GM20000 (cell line): ENCODE measurements at places on chromosomes 3 and 15.

- DNase-seq, result no peak
Observed at GRCh38 chr3:71857956-71858355, 73.0 kb upstream of the PROK2 start.

GRCh38 chr3:29452934-29453283 lies 172.0 kb downstream of the RBMS3 start:
- no peak for DNase-seq

- no peak for DNase-seq
Observed at GRCh38 chr15:52557274-52557641, 11.6 kb downstream of the ARPP19 start.

- DNase-seq, result peak; percentile 69
Observed at GRCh38 chr3:122415104-122415744, 638 bp downstream of the WDR5B start.

DNA sequence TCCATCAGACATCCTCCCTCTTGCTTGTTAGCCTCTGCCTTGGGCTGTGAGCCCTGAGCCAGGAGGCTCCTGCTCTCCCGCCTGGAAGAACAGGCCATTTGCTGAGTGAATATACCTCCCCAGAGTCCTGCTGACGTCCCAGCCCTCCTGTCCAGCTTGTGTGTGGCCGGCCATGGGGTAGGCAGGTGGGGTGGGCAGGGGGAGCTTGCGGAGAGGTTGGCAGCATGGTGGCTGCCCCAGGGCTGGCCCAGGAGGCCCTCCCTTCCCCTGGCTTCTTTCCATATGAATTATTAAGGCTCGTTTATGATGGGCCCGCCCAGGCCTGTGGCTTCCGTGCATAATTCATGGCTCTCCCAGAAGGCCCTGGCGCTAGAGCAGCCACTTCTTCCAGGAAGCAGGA lies 18.7 kb downstream of the CACNA2D2 start:
- DNase-seq, result no peak

DNA sequence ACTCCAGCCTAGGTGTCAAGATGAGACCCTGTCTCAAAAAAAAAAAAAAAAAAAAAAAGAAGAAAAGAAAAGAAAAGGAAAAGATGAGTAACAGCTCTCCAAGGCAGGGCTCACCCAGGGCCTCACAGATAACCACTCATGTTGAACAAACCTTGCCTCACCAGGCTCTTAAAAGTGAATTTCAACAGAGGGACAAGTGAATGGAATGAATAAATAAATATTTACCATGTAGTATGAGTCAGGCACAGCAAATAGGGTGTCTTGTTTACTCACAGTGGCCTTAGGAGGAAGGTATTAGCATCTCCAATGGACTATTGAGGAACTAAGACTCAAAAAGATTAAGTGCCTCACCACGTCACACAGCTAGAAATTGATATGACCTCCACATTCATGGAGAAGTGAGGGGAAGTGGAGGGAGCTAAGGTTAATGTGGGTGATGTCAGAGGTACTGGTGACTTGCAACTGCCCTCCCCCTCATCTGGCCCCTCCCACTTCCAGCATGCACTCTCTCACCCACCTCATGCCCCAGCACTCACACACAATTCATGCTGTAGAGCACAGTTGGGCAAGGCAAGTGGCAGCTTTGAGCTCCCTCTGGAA lies 255.5 kb downstream of the UACA start:
- DNase-seq, result no peak

DNA sequence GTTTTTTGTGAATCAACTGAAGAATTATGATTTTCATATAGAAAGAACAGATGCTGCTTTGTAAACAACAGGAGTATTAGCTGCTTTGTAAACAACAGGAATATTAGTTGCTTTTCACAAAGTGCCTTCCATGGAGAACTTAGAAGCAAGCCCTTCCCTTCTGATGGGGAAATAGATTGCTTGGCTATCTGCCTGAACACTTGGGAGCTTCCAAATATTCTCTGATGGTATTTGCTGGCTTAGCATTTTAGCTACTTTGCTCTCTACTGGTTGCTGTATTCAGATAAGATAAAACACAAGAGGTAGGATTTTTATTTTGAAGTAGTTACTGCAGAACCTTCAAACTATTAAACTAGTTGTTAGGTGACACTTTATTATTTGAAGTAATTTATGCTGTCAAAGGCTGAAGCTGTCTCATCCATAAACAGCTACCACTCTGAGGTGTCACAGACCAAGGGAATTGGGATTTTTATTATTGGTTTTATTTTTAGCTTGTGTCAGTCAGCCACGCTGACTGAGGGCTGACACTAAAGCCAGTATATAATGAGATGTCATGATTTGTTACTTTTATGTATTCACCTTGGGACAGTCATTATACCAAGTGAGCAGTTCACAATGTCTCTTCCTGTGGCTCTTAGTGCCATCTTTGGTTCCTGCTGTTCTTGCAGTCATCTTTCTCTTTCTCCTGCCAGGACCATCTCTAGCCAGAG lies 50.0 kb downstream of the ZIC1 start:
- no peak for DNase-seq

- DNase-seq, result no peak
Observed at GRCh38 chr15:50549326-50549725, 2.9 kb upstream of the USP50 start.

GRCh38 chr3:62723914-62724217 lies 151.3 kb downstream of the CADPS start:
- DNase-seq, result no peak

- peak; percentile 62 for DNase-seq
Observed at GRCh38 chr3:129616713-129617112, 10.2 kb upstream of the PLXND1 start.

- no peak for DNase-seq
Observed at GRCh38 chr3:10219737-10220136, 28.5 kb upstream of the TATDN2 start.

GRCh38 chr3:105842943-105843342 lies 25.9 kb downstream of the CBLB start:
- DNase-seq, result no peak

- DNase-seq, result no peak
Observed at GRCh38 chr15:57496946-57497869, 94.5 kb upstream of the MYZAP start.

GRCh38 chr3:70994644-70995043 lies 588.9 kb downstream of the FOXP1 start:
- no peak for DNase-seq

GRCh38 chr15:53665930-53666329 lies 93.5 kb downstream of the WDR72 start:
- DNase-seq, result no peak

DNA sequence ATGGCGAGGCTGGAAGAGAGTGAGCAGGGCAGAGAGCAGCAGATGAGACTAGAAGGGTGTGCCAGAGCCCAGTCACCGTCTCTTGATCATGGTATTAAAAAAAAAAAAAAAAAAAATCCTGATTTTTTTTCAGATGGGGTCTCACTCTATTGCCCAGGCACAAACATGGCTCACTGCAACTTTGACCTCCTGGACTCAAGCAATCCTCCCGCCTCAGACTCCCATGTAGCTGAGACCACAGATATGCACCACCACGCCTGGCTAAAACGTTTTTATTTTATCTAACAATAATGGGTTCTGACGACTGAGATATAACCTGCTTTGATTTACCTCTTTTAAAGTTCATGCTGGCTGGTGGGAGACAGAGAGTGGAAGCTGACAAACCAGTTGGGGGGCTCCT lies 4.0 kb downstream of the GNB4 start:
- DNase-seq, result no peak

DNA sequence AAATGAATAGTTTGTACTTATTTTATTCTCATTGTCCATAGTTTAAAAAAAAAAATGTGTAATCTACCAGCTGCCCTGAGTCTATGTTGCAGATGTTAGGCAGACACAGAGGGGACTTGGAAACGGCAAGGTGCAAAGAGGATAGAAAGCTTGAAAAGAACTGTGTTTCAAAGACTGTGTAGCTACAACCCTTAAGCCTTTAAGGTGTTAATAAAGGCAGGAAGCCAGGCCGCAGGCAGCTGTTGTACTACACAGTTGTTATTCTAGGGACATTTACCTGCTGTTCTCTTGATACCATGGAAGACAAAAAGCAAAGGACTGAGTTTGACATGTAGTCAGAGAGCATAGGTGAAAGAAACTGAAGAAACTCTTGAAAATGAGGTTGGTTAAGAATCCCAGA lies 440.0 kb downstream of the TUSC7 start:
- DNase-seq, result no peak

DNA sequence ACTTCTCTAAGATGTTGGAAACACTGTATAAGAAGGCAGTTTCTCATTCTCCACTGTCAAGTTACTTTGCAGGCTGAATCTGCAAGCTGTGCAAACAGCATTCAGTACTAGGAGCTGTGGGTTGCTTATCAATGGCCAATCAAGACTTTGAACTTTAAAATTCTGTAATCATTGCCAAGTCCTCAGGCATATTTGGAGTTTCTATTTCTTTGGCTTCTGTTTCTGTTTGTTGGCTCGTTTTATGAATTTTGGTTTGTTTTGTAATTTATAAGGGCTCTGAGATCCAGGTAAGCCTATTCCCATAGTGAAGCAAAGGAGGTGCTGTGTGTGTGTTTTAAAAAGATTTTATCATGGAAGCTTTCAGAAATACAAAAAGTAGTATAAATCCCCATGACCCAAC lies 32.1 kb downstream of the TLNRD1 start:
- DNase-seq, result no peak

- DNase-seq, result no peak
Observed at GRCh38 chr3:82145742-82146141, 384.3 kb upstream of the GBE1 start.

GRCh38 chr15:65638681-65639089 lies 16.9 kb downstream of the SLC24A1 start:
- DNase-seq, result peak; percentile 68

DNA sequence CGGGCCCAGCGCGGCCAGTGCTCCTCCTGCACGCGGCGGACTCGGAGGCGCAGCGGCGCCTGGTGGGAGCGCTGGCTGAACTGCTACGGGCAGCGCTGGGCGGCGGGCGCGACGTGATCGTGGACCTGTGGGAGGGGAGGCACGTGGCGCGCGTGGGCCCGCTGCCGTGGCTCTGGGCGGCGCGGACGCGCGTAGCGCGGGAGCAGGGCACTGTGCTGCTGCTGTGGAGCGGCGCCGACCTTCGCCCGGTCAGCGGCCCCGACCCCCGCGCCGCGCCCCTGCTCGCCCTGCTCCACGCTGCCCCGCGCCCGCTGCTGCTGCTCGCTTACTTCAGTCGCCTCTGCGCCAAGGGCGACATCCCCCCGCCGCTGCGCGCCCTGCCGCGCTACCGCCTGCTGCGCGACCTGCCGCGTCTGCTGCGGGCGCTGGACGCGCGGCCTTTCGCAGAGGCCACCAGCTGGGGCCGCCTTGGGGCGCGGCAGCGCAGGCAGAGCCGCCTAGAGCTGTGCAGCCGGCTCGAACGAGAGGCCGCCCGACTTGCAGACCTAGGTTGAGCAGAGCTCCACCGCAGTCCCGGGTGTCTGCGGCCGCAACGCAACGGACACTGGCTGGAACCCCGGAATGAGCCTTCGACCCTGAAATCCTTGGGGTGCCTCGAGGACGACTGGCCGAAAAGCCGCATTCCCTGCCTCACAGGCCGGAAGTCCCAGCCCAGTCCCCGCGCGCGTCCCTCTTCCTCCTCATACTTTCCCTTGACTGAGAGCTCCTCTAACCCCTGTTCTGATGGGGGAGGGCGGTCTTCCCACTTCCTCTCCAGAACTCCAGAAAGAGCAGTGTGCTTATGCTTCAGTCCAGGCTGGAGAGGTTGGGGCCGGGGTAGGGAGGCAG lies 1.4 kb upstream of the IL17RC start:
- peak; percentile 63 for DNase-seq

- no peak for DNase-seq
Observed at GRCh38 chr3:66467996-66468735, 32.7 kb downstream of the LRIG1 start.

GRCh38 chr3:155102329-155102728 lies 22.2 kb downstream of the MME start:
- DNase-seq, result no peak

DNA sequence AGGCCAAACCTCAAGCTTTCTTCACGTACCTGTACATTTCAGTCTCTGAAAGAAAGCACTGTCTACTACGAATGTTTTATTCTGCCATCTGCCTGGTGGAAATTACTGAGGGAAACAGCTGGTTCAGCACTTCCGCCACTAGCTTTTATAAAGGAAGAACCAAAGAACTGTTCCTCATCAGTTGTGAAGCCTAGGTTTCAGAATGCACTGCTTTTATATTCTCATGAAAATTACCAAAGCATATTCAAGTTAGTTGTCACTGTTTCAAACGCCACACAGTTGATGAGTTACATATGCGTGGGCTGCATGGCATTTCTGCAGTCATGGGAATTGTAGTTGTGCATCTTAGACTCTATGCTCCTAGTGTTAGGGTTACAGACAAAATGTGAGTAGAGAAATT lies 21.5 kb upstream of the ZBTB38 start:
- DNase-seq, result no peak

DNA sequence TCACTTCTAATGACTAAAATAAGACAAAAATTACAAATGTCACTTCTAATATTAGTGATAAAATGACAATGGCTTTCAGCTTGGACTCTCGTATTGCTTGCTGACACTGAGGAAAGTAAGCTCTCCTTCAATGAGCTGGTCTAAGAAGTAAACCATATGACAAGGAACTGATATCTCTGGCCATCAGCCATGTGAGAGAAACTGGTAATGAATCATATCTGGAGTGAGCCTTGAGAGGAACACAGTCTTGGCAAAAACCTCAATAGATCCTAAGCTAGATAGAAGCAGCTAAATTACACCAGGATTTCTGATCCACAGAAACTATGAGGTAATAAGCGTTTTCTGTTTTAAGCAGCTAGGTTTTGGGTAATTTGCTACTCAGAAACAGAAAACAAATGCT lies 1575.1 kb downstream of the OTOL1 start:
- DNase-seq, result no peak

DNA sequence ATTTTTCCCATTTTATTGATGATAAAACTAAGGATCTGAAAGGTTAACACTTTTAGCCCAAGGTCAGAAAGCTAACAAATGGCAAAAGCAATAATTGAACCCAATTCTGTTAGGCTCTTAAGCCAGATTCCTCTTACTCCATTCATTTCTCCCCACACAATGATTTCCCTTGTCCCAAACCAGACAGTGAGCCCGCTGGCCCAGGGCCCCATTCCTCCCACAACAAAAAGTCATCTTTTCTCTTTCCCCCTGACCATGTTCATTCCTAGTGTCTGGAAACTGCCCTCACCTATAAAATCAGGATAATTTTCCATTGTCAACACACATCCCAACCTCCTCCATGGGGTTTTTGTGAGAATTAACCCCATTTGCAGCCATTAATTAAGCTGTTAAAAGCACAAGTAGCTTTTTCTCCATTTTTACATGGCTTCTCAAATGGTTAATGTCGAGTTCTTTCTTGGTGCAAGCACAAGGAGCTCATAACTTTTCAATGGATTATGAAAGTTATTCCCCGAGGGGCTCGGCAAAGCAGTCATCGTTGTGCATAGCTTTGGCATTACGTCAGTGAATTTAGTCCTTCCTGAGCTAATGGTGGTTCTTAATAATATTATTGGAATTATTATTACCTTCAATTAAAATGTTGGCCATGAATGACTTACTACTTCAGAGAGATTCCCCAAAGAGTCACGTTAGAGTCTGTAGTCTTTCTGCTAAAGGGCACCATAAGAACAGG lies 151.0 kb upstream of the WNT5A start:
- no peak for DNase-seq

GRCh38 chr3:13513051-13513912 lies 33.2 kb downstream of the HDAC11 start:
- DNase-seq, result no peak
